ENCODE measurements at places on chromosomes 5 and 9.

DNA sequence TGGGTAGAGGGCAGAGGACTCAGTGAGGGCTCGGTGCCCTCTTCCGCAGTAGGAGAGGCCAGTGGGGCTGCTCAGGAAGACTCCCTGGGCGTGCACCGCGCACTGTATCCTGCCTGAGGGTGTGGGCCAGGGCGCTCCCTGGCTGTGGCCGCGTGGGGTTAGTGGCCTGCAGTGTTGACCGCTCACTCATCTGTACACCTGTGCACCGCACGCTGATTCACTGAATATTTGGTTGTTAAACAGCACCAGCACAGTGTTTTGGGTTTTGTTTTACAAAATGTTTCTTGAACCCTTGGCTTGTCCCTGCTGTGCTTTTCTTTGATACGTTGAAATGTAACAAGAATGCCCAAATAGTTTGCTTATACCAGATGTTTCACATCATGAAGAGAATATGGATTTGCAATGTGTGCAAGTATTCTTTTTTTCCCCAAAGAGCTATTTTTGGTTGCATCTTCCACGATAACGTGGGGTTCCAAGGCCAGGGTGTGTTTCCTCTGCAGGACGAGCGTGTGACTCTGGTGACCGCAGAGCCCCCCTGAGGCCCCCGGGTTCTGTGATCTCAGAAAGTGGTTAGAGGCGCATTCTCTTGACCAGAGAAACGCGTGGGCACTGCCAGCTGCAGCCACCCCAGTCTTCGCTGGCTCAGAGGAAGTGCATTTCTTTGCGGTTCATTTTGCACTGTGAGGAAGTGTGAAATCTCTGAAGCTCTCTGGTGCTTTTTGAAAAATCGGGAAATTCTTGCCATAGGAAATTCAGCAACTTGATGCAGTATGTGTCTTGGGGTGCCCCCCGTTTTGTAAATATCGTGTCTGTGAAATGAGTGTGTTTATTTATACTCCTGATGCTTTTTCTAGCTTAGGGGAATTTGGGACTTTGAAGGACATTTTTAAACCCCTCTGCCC, 46.9 kb downstream of the AHRR start:
- DNase-seq, result peak; percentile 25

DNA sequence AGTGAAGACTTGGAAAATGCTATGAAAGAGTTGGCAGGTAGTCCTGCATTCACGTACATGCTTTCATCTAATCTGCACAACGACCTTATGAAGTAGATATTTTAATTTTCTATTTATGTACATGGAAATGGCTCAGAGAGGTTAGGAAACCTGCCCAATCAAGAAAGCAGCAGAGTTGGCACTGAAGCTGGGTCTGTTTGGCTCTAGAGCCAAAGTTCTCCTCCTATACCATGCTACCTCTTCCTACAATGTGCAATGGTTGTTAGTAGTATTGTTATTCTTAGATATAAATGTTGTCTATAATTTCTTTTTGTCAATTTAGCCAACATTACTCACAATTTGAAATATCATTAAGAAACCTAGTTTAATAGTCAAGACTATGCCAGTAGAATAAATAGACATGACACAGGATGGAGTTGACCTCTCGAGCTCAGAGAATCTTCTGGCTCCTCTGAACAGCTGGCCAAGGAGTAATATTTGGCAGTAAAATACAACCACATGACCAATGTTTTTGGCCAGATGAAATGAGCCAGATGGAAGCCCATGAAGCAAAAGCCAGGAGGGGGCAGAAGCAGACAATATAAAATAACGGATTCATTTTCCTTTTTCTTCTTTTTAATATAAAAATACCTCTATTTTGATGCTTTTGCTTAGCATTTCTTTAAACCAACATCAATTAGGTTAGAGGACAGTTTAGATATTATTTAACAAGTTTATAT, 542.3 kb downstream of the PDE4D start:
- peak; percentile 3 for DNase-seq

GRCh38 chr9:132488626-132489025, 78.6 kb downstream of the CFAP77 start:
- no peak for DNase-seq

DNA sequence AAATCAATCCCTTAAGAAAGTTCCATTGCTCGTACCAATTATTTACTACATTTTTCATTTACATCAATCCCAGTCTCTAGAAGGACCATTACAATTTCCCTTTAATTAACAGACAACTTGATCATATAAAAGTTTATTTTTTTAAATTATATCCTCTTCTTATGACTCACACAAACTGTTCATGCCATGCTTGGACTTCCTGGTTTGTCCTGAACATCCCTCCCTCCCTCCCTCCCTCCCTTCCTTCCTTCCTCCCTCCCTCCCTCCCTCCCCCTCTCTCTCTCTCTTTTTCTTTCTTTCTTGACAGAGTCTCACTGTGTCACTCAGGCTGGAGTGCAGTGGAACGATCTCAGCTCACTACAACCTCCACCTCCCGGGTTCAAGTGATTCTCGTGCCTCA, 11.6 kb upstream of the CLTB start:
- no peak for DNase-seq

DNA sequence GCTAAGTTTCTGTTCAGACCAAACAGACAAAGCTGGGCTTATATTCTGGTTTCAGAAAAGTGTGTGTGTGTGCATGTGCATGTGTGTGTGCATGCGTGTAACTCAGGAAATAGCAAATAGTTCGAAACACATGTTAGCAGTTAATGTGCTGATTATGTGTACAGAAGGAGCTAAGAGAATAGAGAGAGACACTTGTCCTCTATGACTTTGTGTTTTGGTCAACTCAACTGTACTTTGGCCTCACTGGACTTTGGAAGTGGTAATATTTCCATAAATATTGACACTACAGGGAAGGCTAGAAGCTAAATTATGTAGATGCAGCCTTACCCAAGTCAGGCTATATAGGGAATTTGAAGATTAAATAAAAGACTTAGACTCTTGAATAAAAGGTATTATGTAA, 155.5 kb downstream of the RAB3C start:
- no peak for DNase-seq

DNA sequence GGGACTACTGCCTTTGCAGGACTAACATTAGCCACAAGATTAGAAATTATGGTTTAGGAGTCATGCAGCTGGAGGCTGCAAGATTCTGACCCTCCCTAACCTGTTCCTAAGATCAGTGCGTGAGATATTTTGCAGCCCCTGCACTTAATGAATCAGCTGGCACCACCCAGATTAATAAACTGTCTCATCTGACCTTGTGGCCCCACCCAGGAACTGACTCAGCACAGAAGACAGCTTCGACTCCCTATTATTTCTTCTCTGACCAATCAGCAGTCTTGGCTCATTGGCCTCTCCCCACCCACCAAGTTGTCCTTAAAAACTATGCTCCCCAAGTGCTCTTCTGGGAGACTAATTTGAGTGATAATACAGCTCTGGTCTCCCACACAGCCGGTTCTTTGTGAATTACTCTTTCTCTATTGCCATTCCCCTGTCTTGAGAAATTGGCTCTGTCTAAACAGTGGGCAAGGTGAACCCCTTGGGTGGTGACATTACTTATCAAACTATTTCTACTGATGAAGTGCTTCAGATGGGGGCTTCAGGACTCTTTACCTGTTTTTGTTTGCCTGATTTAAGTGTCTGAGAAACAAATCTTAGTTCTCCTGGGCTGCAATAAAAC, 17.0 kb downstream of the CTSL start:
- DNase-seq, result no peak

- DNase-seq, result no peak
Measured at GRCh38 chr5:143153332-143154119, 250.0 kb downstream of the NR3C1 start.

DNA sequence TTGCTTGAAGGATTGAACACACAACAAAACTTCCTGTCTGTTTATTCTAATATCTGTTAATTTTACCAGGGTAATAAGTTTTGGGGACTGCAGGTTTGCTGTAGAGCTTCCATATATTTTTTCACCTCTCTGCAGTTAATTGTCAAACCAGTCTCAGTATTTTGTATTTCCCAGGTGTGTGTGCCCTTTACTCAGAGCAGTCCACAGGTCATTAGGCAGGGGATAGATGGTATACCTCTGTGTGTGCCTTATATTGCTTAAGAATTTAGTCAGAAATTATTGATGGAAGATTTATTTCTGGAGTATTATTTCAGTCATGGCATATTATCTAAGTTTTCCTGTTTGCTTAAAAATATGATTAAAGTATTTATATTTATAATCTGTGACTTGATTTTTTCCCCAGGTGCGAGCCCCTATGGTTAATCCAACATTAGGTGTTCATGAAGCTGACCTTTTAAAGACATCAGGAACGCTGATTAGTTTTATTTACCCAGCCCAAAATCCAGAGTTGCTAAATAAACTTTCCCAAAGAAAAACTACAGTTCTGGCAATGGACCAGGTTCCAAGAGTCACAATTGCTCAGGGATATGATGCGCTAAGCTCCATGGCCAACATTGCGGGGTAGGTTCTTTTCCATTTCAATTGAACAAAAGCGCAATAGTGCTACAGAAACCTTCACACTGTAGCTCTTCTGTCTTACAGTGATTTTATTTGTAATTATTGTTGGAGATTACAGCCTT, 12.6 kb downstream of the NNT start:
- no peak for DNase-seq

- DNase-seq, result no peak
Measured at GRCh38 chr5:5719292-5719691, 296.8 kb downstream of the ICE1 start.

GRCh38 chr9:114011313-114011712, 66.8 kb downstream of the AMBP start:
- no peak for DNase-seq

All from Kasumi-1 (cell line).